ENCODE measurements at places on chromosomes 11 and 22. TPM values are rescaled to one million over a fixed set of nuclear protein-coding genes. Genes with fewer than 3 reads are reported as not detected.

DNA sequence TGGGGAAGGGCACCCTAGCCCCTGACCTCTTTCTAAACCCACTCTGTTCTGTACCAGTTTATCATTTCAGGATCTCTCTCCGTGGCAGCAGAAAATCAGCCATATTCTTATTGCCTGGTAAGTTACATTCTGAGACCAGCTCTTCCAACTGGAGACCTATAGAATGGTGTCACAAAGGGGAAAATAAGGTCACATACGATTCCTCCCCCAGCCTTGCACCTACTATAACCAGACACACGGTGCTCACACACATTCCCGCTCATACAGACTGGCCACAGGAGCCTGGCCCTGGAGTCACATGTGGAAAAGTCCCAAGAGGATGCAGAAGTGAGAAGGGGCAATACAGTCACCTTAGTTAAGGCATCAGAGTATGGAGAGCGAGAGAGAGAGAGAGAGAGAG, 7.5 kb downstream of the MS4A8 start:
- no peak for DNase-seq

GRCh38 chr22:41532908-41533825, 11.1 kb downstream of the POLR3H start:
- DNase-seq, result peak; percentile 17

- DNase-seq, result no peak
Measured at GRCh38 chr11:134230339-134230738, 5.9 kb downstream of the VPS26B start.

DNA sequence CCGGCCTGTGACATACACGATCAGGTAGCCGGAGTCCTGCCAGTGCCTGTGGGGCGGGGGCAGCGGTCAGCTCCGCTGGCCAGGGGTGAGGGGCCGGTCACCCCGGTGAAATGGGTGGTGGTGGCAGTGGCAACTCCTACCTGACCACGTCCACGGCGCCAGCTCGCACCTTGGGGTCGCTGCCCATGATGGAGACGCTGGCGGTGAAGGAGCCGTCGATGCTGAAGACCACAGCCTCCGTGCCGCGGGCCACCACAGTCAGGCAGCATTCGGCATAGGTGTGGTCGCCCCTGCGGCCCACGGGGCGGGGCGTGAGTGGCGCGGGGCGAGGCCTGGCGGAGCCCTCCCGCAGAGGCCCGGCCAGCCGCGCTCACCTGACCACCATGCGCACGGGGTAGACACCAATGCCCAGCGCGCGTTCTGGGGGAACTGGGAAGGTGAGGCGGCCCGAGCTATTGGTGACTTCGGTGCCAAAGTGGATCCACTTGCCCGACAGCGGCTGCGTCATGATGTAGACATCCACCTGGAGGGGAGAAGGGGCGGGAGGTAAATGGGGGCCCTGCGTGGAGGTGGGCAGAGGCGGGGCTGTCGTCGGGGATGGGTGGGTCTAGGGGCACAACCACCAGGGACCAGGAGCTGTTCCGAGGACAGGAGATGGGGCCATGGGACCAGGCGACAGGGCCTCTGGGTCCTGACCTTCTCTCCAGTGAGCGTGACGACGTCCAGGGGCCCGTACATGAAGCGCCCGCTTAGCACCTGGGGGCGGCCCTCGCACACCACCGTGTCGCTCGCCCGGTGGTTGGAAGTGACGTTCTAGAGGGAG, 10.9 kb downstream of the AIP start:
- no peak for DNase-seq

DNA sequence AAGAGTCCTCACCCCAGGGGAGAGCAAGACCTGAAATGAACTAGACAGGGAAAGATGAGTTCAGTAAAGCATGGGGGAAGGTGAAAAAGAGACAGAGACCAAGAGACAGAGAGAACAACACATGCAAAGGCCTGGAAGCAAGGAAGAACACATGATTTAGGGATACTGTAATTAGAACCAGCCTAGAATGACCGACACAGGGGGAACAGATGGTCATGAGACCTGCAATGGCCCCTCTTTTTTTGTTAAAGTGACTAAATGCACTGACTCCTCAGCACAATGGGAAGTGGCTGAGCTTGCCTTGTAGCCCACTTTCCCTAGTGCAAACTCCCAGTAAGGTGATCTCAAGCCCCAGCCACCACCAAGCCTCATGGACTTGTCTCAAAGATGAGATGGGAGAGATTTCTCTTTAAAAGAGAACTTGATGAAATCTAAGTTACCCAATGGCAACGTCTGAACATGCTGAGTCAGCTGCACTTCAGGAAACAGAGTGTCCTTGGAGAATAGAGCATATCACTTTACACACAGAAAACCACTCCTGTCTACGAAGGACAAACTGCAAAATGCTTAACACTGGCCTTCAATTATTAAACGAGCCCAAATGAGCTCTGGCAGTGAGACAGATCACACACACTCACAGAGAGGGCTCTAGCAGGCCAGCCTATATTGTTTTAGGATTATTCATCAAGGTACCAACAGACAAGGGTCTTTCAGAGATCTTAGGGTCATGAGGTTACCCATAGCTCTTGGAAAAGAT, 91.0 kb downstream of the SERGEF start:
- peak; percentile 3 for DNase-seq

GRCh38 chr11:108403052-108403451, 64.3 kb downstream of the C11orf65 start:
- no peak for DNase-seq

GRCh38 chr11:79244798-79245197, 196.0 kb downstream of the TENM4 start:
- DNase-seq, result no peak

Gene TST
- total RNA-seq, result 24.0 TPM

Gene SYT12
- 0.81 TPM for total RNA-seq

Gene CSF2RB
- not detected for total RNA-seq

Gene APOL5
- not detected for total RNA-seq

Gene HOATZ
- total RNA-seq, result not detected

Gene KRTAP5-8
- not detected for total RNA-seq
